Amygdala (tissue), 56 donors: ENCODE measurements at places on chromosomes 13 and 19.

DNA sequence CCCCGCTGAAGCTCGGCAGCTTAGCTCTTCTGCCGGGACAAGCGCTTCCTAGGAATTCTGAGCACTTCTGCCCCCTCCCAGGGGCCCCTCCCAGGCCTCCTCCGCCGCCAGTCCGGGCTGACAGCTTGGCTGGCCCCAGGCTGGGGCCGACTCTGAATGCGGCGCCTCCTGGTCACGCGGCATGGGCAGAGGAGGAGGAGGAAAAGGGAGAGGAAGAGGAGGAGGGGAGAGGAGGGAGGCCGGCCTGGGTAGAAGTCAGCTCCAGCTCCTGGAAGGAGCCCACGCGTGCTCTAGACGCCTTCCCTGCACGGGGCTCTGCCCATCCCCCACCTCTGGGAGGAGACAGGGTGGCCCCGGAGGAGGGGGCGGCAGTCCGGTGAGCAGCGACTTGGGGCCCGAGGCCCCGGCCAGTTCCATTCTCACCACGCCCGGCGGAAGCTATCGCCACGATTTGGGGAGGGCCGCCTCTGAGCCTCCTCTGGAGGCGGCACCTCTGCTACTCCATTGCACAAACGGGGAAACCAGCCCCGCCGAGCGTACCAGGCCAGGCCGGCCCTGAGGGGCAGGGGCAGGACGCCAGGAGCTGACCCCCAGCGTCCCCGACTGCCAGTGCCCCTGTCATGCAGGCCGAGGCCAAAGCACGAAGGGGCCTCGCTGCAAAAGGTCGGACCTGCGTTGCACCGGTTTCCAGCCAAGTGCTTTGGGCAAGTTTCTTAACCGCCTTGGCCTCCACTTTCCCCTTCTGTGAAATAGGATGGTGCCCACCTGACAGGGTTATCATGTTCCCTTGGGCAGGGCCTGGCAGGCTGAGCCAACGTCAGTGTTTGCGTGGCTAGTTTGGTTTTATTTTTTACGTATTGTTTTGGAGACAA, 31.6 kb downstream of the CCNE1 start:
- no peak for DNase-seq

DNA sequence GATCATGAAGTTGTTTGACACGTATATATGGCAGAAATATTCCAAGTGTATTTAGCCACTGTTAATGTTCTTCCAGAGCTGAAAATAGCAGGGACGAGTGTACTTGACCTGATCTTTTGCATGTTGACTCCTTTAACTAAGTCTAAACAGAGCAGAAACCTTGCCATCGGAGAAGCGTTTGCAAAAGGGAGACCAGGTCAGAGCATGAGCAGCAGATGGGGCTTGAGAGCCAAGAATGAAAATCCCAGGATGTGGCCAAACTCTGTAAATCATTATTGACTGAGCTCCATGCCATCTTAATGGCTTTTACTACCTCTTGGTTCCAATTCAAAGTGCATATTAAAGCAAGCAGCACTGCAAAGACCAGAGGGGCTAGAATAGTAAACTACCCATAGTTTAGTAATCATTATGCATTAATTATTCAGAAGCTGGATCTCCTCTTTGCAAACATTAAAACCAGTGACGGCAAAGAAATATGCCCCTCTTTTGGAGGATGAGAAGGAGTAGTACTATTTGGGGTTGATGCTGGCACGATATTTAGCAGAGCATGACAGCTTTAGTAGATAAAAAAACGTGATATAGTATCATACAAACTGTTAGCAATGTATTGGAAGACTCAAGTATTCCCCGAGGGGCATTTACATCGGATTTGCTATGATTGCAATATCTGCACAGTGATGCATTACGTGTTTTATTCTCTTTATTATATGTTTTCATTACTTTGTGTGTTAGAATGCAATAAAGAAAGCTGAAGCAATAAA, 55.7 kb downstream of the FAM216B start:
- no peak for DNase-seq

GRCh38 chr19:4061178-4061682, 5.5 kb downstream of the ZBTB7A start:
- no peak for DNase-seq

- peak; percentile 52 for DNase-seq
These were observed 11.5 kb downstream of the APLP1 start for GRCh38 chr19:35879770-35880317.

GRCh38 chr13:113992276-113993005, 18.6 kb upstream of the C13orf46 start:
- DNase-seq, result no peak

DNA sequence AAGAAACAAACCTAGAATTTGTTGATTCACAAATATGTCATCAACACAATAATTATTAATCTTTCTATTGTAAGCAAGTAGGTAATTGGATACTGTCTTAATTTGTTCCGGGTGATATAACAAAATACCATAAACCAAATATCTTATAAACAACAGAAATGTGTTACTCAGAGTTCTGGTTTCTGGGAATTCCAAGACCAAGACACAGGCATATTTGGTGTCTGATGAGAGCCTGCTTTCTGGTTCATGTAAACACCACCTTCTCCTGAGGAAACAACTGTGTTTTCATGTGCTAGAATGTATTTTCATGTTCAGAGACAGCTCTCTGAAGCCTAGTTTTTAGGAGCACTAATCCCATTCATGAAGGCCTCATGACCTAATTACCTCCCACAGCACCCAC, 1819.5 kb downstream of the SLITRK5 start:
- no peak for DNase-seq
